ENCODE measurements at places on chromosomes 16 and 17.

DNA sequence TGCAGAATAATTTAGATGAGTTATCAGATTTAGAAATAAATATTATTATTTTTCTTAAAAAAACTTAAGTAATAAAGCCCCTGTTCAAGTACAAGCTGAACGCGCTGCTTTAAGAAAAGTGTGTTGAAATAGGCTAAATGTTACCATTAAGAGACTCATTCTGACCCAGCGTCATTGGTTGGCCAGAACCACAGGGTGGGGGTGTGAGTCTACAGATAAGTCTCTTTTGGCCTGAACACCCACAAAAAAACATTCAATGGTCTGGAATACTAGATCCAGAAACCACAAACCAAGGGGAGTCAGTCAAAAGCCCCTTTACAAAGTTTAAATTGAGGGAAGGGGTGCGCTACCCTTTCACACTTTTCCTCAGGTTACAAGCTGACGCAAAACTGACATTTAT lies 776.1 kb downstream of the KCNJ2 start:
- DNase-seq = no peak
- no peaks in the 10 kb centered on the region for H3K4me1 ChIP-seq
- no peaks in the 10 kb centered on the region for H3K36me3 ChIP-seq

- H3K27me3 ChIP-seq = no peaks in the 10 kb centered on the region
- peaks cover 23% of the 10 kb centered on the region for H3K4me1 ChIP-seq
- peaks cover 17% of the 10 kb centered on the region for H3K36me3 ChIP-seq
- no peak overlapping the region for H3K27ac ChIP-seq
- no peak overlapping the region for H3K4me3 ChIP-seq
- DNase-seq = no peak
Observed at GRCh38 chr17:40022497-40022896, 7.3 kb downstream of the CSF3 start.

DNA sequence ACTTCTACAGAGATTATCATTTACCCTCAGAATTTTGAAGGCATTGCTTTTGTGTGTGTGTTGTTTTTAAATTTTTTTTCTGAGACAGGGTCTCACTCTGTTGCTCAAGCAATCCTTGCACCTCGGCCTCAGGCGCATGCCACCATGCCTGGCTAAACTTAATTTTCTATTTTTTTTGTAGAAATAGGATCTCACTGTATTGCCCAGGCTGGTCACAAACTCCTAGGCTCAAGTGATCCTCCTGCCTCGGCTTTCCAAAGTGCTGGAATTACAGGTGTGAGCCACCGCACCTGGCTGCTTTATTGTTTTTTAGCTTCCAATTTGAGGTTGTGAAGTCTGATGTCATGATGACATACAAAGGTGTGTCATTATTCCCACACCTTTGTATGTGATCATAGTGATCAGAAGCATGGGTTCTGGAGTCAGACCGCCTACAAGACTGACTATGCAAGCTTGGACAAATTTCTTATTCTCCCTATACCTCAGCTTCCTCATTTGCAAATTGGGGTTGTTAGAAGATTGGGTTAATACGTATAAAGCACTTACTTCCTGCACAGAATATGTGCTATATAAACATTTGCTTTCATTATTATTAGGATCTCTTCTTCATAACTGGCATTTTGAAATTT lies 5.8 kb downstream of the SEPHS2 start:
- no peak overlapping the region for H3K27ac ChIP-seq
- DNase-seq = no peak
- no peak overlapping the region for H3K4me3 ChIP-seq
- H3K36me3 ChIP-seq = peaks cover 19% of the 10 kb centered on the region

DNA sequence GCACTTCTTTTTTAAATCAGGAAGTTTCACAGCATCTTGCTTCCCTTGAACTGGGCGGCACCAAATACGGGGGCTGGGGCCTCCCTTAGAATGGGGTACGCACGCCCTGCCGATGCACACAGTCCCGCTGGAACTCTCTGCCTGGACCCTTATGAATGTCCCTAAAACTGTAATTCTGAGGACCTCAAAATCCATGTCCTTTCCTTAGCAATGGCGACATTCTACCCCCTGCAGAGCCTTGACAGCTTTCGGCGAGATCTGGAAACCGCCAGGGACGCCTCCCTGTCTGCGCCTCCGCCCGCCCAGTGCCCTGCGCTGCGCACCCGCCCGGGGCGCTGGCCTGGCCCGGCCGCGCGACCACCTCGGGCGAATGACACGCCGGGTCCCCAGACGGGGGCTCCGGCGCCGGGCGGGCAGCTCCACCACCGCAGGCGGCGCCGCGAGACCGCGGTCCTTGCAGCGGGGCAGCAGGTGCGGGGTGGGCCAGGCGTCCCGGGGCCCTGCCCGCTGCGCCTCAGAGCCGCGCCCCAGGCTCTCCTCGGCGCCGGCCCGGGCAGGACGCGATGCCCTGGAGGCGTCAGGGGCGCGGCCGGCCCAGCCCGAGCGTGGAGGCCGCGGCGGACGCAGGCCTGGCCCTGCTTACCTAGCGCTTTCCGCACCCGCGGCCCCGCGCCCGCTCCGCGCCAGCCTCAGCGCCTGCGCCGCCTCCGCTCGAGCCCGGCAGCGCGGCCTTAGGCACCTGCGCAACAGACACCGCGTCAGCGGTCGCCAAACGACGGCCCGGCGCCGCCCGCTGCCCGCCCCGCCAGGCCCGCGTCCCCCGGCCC lies 548 bp downstream of the HAGH start:
- H3K4me1 ChIP-seq = peaks cover 43% of the 10 kb centered on the region
- peak overlapping the region; percentile 79 for H3K4me3 ChIP-seq
- H3K27me3 ChIP-seq = no peaks in the 10 kb centered on the region
- H3K27ac ChIP-seq = peak overlapping the region; percentile 47
- no peaks in the 10 kb centered on the region for H3K36me3 ChIP-seq

DNA sequence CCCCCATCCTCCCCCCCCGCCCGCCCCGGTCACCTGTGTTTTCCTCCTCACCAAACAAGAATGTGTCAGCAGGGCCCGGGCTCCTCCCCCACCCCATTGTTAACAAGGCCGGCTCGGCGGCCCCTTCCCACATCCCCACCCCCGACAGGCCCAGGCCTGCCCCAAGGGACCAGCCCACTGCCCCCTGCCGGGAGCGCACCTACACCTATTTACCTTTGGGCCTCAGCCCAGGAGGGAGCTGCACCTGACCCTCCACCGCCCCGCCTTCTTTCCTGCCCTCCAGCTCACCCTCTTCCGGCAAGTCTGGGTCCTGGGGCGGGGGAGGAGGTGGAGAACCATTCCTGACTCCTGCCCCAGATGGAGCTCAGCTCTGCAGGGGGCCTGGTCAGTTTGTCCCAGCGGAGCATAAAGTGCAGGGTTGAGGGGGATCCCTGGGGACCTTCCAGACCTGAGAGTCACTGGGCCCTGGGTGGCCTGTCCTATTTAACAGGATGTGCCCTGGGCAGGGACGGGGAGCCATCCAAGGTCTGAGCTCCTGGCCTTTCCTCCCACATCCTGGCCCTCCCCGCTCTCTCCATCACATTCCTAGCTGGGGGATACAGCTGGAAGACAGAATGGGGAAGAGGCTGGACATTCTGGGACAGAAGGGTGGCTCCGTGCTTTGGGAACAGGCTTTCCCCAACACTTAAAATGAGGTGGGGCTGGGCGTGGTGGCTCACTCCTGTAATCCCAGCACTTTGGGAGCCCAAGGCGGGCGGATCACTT lies 8.3 kb downstream of the FOXJ1 start:
- peaks cover 16% of the 10 kb centered on the region for H3K4me1 ChIP-seq
- no peaks in the 10 kb centered on the region for H3K27me3 ChIP-seq
- H3K27ac ChIP-seq = no peak overlapping the region
- DNase-seq = no peak

DNA sequence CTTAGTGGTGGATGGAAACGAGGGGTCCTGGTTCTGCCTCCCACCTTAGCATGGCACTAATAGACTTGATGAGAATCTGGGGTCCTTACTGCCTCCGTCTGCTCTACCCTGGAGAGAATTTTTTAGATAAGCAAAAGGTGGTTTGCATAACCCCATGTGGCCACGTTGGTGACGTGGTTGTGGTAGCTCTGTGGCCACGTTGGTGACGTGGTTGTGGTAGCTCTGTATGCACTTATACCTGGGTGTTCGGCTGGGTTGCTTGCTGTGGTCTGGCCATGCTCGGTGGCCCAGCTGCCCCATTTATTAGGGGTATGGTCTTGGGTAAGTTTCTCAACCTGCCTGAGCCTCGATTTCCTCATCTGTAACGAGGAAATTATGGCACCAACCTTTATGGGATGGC lies 13.0 kb downstream of the SPIRE2 start:
- DNase-seq = peak; percentile 92
- peak overlapping the region; percentile 46 for H3K4me3 ChIP-seq
- H3K27me3 ChIP-seq = peaks cover 40% of the 10 kb centered on the region
- peak overlapping the region; percentile 80 for H3K27ac ChIP-seq
- peaks cover 3% of the 10 kb centered on the region for H3K36me3 ChIP-seq

DNA sequence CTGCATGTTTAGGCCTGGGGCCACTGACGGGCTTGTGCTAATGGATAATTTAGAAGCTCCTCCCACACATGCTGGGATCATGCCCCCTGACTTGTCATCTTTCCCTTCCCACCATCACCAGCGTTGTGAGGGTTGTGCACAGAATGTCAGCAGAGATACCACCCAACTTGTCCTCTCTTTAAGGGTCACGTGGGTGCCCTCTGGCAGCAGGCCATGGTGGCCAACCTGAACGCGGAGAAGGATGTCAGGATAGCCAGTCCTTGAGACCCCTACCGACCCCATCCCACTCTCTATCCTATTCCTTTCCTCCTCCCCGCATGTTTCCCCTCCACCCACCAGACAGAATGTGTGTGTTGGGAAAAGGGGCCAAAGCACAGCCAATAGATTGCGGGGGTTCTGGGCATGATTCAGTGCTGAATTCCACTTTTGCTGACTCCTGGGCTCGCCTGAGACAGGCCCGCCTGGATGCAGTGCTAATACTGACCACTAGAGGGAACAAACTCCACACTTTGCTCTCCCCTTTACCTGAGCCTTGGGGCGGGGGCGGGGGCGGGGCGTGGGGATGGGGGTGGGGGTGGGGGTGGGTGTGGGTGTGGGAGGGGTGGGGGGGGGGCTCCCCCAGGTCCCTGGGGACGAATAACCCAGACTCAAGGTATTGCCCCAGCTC lies at the start of gene GH2:
GH2 (minus strand) TSS at position 10 of the 667 bp plus-strand sequence. CDS start 143 bp downstream, outside the sequence.
- H3K27ac ChIP-seq = no peak within 1 kb of the TSS
- H3K27me3 ChIP-seq = peaks cover 10% of the 10 kb centered on the region
- no peaks in the 10 kb centered on the region for H3K36me3 ChIP-seq
- H3K4me3 ChIP-seq = no peak within 1 kb of the TSS

DNA sequence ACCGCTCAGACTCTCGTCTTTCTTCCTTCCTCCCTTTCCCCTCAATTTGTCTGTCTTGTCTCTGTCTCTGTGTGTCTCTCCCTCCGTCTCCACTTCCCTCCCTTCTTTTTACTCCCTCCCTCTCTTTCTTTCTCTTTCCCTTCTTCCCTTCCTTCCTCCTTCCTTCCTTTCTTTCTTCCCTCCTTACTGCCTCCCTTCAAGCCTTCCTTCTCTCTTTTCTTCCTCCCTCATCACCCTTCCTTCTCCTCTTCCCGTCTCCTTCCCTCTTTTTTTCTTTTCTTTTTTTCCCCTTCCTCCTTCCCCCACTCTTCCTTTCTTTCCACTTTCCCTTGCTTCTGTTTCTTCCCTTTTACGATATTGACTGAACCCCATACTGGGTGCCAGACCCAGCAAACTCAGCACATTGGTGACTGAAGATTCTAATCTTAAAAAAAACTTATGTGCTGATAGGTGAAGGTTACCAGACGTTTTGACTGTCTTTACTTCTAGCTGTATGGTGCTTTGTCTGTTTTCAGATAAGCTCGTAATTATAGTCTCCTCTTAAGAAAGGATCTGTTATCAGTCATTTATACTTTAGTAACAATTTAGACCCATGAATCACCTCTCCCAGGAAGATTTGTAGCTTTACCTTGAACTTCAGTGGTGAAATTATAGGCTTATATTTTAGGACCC lies 481 bp upstream of the BRD7 start:
- H3K27ac ChIP-seq = peak overlapping the region; percentile 88
- peaks cover 36% of the 10 kb centered on the region for H3K4me1 ChIP-seq
- H3K27me3 ChIP-seq = peaks cover 5% of the 10 kb centered on the region

DNA sequence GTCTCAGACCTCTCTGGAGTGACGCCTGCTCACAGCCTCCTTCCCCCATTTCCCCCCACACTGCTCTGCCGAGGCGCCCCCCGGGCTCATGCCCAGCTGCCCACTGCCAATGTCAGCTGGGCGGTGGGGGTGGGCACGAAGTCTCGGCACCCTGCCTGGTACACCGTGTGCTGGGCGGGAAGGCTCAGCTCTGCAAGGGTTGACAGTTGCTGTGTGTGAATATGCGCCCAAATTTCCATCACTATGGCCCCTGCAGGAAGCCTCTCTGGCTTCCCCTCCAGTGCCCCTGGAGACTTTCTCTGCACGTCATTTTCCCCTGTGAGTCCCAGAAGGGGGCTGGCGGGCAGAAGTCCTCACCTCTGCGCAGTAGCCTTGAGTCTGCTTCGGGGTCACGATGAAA lies 11.6 kb upstream of the CAMKK1 start:
- no peaks in the 10 kb centered on the region for H3K27me3 ChIP-seq
- no peaks in the 10 kb centered on the region for H3K36me3 ChIP-seq
- no peak overlapping the region for H3K27ac ChIP-seq
- DNase-seq = no peak
- no peak overlapping the region for H3K4me3 ChIP-seq
- H3K4me1 ChIP-seq = no peaks in the 10 kb centered on the region

DNA sequence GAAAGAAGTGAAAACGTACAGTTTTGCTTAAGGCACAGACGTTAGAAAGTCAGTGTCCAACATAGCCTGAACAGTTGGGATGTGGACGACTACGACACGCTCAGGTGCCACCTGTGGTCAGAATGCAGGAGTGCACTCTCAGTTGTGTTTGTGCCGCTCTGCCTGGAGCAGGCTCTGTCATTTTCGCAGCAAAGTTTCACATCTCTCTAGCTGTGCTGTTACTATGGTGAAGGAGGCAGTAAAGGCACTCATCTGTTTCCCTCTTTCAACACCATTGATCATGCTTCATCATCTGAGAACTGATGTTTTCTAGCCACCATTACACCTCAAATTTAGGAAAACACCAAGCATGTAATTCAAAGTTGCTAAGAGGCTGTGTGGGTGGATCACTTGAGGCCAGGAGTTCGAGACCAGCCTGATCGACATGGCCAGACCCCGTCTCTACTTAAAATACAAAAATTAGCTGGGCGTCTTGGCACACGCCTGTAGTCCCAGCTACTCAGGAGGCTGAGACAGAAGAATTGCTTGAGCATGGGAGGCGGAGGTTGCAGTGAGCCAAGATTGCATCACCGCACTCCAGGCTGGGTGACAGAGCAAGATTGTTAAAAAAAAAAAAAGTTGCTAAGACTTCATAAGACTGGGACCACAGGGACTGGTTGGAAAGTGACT lies 44.9 kb upstream of the DNAJA2 start:
- no peak overlapping the region for H3K27ac ChIP-seq
- no peaks in the 10 kb centered on the region for H3K36me3 ChIP-seq
- peaks cover 7% of the 10 kb centered on the region for H3K27me3 ChIP-seq
- peak; percentile 77 for DNase-seq
- peaks cover 26% of the 10 kb centered on the region for H3K4me1 ChIP-seq

GRCh38 chr17:17498606-17499301 lies 2.6 kb upstream of the RASD1 start:
- H3K4me3 ChIP-seq = no peak overlapping the region
- no peak for DNase-seq
- H3K36me3 ChIP-seq = no peaks in the 10 kb centered on the region
- H3K27ac ChIP-seq = no peak overlapping the region
- peaks cover 4% of the 10 kb centered on the region for H3K4me1 ChIP-seq

- no peaks in the 10 kb centered on the region for H3K36me3 ChIP-seq
- H3K4me3 ChIP-seq = no peak overlapping the region
- H3K27me3 ChIP-seq = peaks cover 15% of the 10 kb centered on the region
- DNase-seq = no peak
- H3K4me1 ChIP-seq = peaks cover 41% of the 10 kb centered on the region
- H3K27ac ChIP-seq = no peak overlapping the region
Observed at GRCh38 chr17:42530952-42531454, 5.0 kb upstream of the NAGLU start.

- no peak overlapping the region for H3K4me3 ChIP-seq
- peaks cover 22% of the 10 kb centered on the region for H3K4me1 ChIP-seq
- H3K36me3 ChIP-seq = no peaks in the 10 kb centered on the region
- peak; percentile 52 for DNase-seq
- no peak overlapping the region for H3K27ac ChIP-seq
Observed at GRCh38 chr16:68764862-68765261, 27.8 kb downstream of the CDH1 start.
